ENCODE measurements at places on chromosomes 11 and 22. TPM values are rescaled to one million over a fixed set of nuclear protein-coding genes. Genes with fewer than 3 reads are reported as not detected.

DNA sequence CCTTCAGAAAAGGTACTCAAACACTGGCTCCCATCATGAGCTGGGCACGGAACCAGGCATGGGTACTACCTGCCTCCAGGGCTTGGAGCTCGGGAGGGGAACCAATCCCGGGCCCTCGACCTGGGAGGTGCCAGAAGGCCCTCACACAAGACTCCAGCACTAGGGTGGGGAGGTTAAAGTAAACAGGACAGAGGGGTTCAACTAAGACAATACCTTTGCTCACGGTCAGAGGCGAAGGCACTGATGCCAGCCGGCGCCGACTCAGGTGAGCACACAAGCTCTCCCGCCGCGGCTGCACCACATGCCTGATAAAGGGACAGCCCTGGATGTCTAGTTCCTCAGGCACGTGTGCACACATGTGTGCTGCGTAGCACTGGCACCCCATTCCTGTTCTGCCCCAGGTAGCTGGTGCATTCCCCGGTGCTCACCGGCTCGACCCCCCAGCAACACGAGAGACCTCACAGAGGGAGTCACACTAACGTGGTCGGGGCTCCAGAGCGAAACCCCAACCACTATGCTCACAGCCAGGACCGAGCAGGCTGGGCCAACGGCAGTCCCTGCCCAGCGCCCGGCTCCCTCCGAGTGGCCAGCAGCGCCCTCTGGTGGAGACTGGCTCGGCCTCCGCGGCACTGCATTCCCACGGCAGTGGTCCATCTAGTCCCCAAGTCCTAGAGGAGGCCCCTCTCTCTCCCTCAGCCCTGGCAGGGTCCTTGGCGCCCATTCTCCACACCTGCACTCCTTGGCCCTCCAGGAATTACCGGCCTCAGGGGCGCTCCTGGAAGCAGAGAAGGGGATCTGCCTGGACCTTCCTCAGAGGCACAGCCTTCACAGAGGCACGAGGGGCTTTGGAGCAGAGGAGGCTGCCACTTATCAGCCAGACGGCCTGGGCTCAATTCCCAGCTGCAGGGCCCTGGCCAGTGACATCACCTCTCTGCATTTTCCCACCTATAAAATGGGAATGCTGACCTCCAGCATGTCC lies 28.8 kb upstream of the MOB2 start:
- peak; percentile 87 for DNase-seq

The TYMP gene
- total RNA-seq: 15.5 TPM

GRCh38 chr11:86158704-86159580 lies 85.6 kb upstream of the EED start:
- DNase-seq: no peak

The TMEM121B gene
- total RNA-seq: 2.2 TPM

The LRRC55 gene
- 0.51 TPM for total RNA-seq
